Cortex of kidney (tissue), 1 donor: ENCODE measurements at places on chromosomes 12 and 14.

DNA sequence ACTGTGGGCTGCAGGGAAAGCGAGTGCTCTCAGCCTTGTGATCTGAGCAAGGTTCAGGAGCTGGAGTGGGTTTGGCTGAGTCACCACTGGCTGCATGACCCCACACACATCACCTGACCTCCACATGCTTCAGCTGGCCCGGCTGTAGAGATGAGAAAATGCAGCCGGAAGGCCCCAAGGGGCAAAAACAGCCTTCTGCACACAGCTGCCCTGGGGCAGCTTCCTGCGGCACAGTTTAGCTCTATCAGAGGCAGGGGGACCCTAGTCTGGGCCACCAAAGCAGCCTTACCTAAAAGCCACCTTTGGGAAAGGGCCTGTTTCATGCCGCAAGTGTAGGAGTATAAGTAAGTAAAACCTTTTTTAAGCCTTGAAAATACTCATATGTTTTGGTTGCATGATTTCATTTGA lies 123.3 kb downstream of the SSPN start:
- DNase-seq, result no peak

GRCh38 chr14:20631023-20631879 lies 10.2 kb downstream of the OR6S1 start:
- no peak for DNase-seq

DNA sequence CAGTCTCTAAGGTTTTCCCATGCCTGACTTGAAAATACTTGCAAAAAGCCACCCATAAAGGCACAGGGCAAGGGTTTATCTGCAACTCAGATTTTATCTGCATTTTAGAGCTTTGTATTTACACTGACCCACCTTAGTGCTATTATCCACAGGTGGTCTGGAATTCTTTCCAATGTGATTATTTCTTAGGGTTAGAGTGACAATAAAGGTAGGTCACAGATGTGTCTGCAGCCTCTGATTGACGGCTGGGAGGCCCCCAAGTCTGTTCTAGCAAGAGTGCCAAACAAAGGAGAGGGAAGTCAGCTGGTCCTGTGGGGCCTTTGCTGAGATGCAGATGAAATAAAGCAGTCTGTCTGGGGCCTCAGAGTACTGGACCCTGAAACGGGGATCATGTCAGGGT lies 64.0 kb downstream of the FRMD6 start:
- no peak for DNase-seq

- DNase-seq, result no peak
These were observed 135.0 kb downstream of the FOXG1 start for GRCh38 chr14:28901631-28902030.

GRCh38 chr14:89351516-89352404 lies 65.3 kb downstream of the FOXN3 start:
- DNase-seq, result no peak
